ENCODE measurements at places on chromosomes 6 and 20.
A peak's percentile ranks its signal among the peaks of the same experiment; 100 is the strongest.

DNA sequence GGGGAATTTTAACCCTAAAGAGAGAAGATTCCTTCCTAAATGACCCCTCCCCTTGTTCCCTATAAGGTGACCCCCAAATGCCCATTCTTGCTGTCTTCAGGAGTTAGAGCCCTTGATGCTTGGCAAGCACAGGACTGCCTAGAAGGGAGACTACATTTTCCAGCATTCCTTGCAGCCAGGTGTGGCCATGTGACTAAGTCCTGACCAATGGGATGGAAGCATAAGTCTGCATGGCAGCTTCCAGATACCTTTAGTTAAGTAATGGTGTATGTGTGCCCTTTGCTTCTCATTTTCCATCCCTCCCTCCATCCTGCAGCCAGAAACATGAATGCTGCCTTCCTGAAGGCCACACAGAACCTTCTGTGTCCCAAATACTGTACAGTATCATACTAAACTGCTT lies 5.5 kb downstream of the BFSP1 start:
- DNase-seq = no peak

- no peak for DNase-seq
These were observed 22.7 kb downstream of the BAK1 start for GRCh38 chr6:33557376-33557775.

- DNase-seq = no peak
These were observed 15.6 kb downstream of the RAD21L1 start for GRCh38 chr20:1241456-1241855.

GRCh38 chr6:44234101-44235025 lies 11.0 kb downstream of the SLC29A1 start:
- DNase-seq = no peak

GRCh38 chr20:52948491-52948890 lies 23.7 kb upstream of the TSHZ2 start:
- DNase-seq = no peak

GRCh38 chr6:139685009-139685408 lies 310.6 kb upstream of the CITED2 start:
- DNase-seq = no peak

DNA sequence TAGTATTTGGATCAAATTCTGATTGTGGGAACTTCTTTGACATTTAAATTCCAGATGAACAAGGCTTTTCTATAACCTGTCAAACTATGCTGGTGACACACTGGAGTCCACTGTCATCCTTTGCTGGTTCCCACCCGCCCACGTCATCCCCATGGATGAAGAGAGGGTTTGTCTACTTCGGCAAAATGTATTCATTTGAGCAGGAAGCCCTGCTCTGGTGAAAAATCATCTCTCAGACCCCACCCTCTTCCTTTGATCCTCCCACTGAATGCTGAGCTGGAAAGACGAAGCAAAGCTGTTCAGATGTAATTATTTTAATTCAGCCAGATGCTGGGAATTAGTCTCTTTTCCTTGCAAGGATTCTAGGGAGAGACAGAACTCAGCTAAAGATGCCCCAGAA lies 50.5 kb downstream of the CPNE5 start:
- no peak for DNase-seq

DNA sequence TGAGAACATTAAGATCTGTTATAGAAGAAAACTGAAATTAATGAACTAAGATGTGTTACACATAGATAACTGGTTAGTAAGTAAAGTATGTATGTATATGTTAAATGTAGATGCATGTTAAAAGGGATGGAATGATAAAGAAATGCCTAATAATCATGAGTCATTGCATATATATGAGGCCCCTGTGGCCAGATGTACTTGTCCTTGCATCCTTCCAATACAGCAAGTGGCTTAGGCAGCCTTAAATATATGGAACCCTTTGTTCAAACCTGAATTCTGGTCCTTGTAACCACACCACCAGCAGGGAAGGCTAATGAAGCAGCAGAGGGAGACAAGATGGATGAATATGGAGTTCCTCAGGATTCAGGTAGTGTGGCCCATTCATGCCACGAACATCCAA lies 9.8 kb upstream of the AKAP7 start:
- no peak for DNase-seq

DNA sequence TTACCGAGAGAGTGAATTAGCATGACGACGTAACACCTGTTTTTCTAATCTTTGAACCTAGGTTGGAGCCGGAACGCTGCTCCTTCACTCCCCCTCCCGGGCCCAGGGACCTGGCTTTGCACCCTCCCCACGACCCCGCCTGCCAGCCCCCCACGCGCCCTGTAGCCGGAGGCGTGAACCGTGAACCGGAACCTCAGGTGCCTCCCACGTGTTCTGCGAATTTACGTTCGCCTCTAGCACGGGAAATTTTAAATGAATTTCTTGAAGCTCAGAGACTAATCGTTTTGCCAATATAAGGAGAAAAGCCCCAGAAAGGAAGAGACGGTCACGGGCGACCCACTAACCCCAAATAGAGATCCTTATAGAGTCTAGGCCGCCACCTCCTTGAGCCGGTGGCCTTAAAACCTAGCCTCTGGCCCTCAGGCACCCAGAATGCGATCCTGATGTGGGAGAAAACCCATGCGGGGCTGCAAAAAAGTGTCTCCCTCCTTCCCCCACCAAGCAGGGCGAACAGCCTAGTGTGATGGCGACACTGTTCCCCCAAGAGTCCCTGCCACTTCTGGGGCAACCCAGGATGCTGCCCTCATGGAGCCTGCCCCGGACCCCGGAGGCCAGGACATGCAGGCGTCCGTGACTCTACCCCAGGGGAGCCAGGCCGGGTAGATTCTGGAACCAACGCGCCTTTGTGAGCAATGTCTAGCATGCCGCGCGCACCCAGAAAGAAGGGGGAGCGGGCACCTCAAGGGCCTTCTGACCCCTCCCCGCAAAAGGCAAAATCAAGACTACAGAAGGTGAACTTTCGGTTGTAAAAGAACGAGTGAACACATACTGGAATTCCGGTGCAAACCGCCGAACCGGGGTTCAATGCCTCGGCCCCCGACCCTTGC lies 2.7 kb upstream of the SIM1 start:
- no peak for DNase-seq

- DNase-seq = no peak
These were observed 169.9 kb downstream of the ADGB start for GRCh38 chr6:146768722-146769121.

- no peak for DNase-seq
These were observed 25.8 kb downstream of the LY86 start for GRCh38 chr6:6614096-6614982.

GRCh38 chr6:38117281-38117680 lies 297.8 kb downstream of the ZFAND3 start:
- no peak for DNase-seq

DNA sequence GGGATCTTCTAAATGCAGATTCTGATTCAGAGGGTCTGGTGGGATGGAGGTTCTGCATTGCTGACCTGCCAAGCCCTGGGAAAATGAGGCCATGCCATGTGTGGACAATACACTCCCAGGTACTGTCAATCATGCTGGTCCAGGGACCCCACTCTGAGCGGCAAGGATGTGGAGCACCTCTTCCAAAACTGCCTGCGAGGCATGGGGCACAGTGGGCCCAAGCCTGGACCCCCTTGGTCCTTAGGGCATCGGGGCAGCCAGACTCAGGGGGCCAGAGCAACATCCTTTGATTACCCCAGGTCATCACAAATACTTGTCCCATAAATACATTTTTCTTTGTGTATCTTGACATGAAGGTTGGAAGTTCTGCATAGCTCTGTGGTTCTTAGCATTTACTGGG lies 76.8 kb upstream of the NXT1 start:
- DNase-seq = no peak

DNA sequence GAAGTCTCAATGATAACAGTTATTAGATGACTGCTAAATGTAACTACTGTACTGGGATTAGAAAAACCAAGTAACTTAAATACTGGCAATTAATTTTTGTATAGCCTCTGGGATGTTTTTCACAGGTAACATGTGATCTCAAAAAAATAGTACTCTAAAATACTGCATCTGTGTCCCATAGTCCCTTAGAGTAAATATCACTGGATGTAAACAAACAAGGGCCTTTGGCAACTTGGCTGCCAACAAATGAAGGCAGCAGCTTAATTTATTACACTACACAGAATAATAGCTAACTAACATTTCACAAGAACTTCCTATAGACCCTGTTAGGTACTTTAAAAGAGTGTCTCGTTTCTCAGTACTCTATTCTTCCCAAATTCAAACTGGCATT lies 14.0 kb downstream of the ARHGAP18 start:
- no peak for DNase-seq

- peak; percentile 54 for DNase-seq
These were observed 44.8 kb upstream of the SLC2A12 start for GRCh38 chr6:134097114-134097707.

GRCh38 chr6:148464319-148465010 lies 121.8 kb downstream of the SASH1 start:
- peak; percentile 38 for DNase-seq

DNA sequence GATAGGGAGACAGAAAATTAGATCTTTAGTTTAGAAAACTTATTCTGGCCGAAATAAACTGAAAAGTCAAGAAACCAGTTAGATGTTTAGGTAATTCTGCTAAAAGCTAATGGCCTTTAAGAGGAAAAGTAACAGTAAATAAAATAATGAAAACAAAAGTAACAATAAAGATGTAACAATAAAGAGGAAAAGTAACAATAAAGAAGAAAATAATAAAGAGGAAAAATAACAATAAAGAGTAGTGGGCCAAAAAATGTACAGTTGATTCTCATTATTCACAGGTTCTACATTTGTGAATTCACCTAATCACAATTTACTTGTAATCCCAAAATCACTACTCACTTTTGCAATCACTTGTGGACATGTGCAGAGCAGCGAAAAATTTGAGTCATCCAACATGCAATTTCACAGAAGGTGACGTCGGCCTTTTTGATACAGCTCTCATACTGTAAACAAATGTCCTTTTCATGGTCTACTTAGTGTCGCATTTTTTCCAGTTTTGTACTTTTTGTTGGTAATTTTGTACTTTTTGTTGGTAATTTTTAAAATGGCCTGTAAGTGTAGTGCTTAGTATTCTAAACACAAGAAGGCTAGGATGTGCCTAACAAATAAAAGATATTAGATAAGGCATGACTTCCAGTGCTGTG lies 24.0 kb downstream of the HBS1L start:
- DNase-seq = no peak

DNA sequence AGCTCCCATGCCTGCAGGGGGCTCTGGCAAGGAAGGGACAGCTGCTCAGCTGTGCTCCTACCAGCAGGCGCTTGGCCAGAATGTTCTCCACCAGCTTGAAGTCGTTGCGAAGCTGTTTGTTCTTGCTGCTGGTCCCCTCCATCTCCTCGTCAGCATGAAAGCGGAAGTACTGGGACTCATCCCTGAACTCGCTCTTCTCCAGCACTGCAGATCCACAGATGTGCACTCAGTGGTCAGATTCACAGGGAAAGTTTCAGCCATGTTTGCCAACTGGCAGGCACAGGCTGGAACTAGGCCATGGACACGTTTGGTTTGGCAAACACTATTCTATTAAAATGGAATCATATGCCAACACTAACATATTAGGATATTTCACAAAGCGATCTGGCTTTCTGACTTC lies 167.9 kb downstream of the PREX1 start:
- no peak for DNase-seq

DNA sequence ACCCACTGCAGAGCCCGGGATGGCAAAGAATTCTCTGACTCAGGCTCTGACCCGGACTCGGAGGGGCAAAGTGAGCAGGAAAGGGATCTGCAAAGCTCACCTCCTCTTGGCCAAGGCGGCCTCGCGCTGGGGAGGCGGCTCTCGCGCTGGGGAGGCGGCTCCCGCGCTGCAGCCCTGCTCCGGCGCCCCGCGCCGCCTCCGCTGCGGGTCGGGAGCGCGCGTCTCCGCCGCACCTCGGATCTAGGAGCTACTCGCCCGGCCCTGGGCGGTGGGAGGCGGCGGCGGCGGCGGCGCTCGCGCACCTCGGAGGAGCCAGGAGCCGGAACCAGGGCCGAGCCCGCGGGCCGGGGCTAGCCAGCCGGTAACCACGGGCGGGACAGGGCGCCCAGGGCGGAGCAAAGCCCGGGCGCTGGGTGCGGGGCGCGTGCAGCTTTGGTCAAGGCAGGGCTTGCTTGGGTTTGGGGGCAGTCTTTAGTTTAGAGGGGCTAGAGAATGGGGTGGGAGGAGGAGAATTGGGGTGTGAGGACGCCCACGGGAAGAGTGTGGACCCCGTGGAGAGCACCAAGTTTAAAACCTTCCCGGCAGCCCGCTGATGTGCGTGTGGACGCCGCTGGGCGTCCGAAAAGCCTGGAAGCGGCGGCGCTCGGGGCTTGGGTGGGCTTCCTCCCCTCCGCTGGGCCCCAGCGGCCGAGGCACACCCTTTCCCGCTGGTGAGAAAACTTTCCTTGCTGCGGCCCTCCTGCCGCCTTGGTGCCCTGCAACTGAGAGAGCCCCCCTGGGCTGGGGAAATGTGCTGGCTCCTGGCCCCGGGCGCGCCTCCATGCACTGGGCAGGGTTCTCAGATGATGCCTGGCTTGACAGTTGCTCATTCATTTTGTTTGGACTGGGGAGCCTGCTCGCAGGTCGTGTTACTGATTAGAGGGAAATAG lies at the start of gene MRAP2:
MRAP2 (plus strand) TSS at position 250 of the 929 bp plus-strand sequence. CDS start 21,547 bp downstream, outside the sequence.
- DNase-seq = no peak

DNA sequence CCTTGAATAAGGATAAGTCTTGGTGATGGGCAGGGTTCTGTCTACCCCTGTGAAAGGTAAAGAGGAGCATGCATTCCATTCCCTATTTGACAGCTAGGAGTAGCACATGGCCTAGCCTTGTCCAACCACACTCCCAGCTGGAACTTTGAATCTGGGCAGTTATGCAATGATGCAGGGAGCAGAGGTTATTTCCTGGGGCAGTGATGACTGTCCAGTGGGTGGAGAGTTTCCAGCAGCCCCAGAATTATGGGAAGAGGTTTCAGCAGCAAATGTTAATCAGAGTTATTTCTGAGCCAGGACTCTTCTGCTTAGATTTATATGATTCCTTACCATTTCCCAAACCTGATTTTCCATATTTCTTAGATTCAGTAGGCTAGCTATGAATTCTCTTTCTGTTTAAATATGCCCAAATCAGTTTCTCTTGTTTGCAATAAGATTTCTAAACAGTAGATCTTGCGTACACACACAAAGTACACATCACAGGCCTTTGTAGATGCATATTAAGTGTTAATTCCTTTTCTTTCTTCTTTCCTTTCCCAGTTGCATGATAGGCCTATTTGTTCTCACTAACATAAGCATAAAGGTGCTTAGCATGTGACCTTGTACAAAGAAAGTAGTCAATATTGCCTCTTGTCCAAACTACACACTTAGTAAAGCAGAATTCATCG lies 17.3 kb upstream of the TXLNB start:
- DNase-seq = no peak

DNA sequence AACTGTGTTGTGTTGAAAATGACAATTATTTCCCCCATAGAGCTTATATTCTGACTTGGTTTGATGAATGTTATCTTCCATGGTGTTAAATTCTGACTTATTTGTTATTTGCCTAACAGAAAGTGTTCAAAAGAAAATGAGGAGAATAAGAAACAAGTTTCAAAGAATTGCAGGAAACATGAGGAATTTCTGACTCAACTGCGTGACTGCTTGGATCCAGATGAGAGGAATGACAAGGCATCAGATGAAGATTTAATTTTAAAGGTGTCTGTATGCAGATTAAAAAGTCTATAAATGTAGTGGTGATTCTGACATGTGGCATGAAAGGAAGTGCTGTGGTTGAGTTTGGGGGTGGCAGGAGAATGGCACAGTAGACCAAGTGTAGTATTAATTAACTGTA lies 50.6 kb downstream of the CCDC170 start:
- no peak for DNase-seq

Data from stimulated activated CD4-positive, alpha-beta T cell treated with anti-CD3 and anti-CD28 coated beads, Interleukin-12 subunit alpha, Interleukin-12 subunit beta, amount 100 ng/mL, for 4 hours (primary cell).